ENCODE measurements at places on chromosomes 13 and 19.
A peak's percentile ranks its signal among the peaks of the same experiment; 100 is the strongest.

DNA sequence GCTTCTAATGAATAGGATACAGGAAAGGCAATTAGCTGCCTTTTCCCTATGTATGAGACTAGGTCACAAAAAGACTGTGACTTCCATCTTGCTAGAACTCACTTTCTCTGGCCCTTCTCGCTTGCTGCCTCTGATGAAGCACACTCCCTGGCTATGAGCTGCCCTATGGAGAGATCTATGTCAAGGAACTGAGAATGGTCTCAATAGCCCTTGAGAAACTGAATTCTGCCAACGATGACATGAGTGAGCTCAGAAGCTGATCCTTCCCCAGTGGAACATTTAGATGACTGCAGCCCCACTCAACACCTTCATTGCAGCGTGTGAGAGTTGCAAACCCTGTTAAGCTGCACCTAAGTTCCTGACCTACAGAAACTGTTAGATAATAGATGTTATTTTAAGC is 309.8 kb downstream of the COG6 start:
- H3K4me3 ChIP-seq, result no peak overlapping the region
- no peak overlapping the region for H3K27ac ChIP-seq
- DNase-seq, result no peak
- H3K36me3 ChIP-seq, result no peaks in the 10 kb centered on the region
- no peaks in the 10 kb centered on the region for H3K27me3 ChIP-seq
- peaks cover 4% of the 10 kb centered on the region for H3K4me1 ChIP-seq

DNA sequence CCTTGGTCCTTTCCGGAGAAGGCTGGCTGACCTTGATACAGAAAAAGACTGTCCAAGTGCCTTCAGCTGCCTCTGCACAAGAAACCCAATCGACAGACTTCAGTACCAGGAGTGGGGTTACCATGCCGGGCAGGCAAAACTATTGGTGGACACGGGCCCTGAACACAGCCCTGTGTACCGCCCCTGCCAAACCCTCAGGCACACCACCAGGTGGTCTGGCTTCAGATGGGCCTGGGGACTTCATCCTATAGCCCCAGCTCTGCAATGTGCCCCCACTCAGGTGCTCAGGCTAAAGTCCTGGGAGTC is 17.5 kb downstream of the TCF3 start:
- H3K4me3 ChIP-seq, result no peak overlapping the region
- H3K36me3 ChIP-seq, result peaks cover 18% of the 10 kb centered on the region
- peaks cover 2% of the 10 kb centered on the region for H3K4me1 ChIP-seq
- H3K27me3 ChIP-seq, result no peaks in the 10 kb centered on the region
- no peak overlapping the region for H3K27ac ChIP-seq
- no peak for DNase-seq

DNA sequence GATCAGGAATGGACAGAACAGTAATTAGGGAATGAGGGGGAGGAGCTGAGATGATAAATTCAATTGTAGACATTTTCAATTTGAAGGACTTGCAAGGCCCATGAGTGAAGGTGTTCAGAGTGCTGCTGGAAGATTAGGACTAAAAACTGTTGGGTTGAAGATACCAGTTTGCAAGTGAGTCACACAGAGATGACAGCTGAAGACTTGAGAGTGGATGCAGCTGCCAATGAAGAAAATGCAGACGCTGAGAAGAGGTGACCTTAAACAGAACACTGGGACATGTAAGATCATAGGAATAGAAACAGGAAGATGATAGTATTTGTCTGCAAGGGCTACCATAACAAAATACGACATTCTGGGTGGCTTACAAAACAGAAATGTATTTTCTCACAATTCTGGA is 1716.5 kb upstream of the SLC10A2 start:
- no peaks in the 10 kb centered on the region for H3K36me3 ChIP-seq
- no peak overlapping the region for H3K27ac ChIP-seq
- no peak overlapping the region for H3K4me3 ChIP-seq
- no peaks in the 10 kb centered on the region for H3K27me3 ChIP-seq

GRCh38 chr19:38799104-38799503 is 10.1 kb downstream of the LGALS7B start:
- no peaks in the 10 kb centered on the region for H3K27me3 ChIP-seq
- no peak overlapping the region for H3K4me3 ChIP-seq
- H3K27ac ChIP-seq, result no peak overlapping the region
- peaks cover 2% of the 10 kb centered on the region for H3K4me1 ChIP-seq
- no peak for DNase-seq

DNA sequence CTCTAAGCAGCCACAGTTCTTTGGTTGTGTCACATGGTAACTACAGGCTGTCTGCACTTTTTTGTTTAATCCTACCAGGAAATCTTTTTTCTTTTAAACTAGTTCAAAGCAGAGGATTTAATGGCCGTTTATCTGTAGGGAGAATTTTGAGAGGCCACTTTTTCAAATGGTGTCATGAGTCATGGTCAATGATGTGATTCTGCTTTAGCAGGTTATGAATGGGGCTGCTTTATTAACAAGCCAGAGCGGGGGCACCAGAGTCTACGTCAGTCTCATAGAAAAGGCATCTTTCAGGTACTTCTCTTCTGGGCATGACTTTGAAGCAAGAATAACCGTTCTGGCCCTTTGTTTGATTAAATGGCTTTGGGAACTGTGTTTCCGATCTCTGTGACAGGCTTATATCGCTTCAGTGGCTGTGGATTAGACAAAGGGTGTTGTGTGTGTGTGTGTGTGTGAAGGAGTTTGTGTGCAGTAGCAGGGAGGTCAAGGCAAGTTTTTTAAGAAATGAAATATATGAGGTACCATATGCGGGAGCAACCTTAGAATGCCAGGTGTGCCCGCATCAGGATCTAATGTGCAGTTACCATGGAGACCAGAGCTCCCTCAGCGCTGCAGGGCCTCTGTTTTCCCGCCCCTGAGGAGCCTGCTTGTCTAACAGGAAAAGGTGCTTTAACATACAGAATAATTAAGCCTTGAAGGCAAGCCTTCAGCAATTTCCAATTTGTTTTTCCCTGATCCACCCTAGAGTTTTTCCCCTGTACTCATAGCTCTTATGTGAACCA is 120.5 kb downstream of the KATNAL1 start:
- no peak overlapping the region for H3K4me3 ChIP-seq
- H3K36me3 ChIP-seq, result no peaks in the 10 kb centered on the region
- DNase-seq, result no peak
- no peaks in the 10 kb centered on the region for H3K27me3 ChIP-seq
- H3K4me1 ChIP-seq, result peaks cover 2% of the 10 kb centered on the region
- H3K27ac ChIP-seq, result no peak overlapping the region

DNA sequence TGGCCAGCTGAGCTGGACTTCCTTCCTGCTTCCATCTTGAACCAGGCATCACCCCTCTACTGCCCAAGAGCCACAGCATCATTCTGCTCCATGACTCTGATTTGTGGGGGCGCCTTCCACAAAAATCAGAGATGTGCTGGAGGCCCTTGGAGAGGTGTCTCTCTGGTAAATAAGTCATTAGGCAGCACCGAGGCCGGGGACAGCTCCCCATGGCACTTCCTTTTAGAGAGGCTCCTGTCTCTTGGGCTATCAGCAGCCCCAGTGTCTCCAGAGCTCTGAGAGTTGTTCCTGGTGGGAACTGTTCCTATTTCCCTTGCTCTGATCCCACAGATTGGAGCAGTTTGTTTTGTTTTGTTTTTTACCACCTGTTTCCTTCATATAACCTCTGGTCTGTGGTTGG is 19.9 kb downstream of the NWD1 start:
- peaks cover 3% of the 10 kb centered on the region for H3K27me3 ChIP-seq
- H3K4me1 ChIP-seq, result no peaks in the 10 kb centered on the region
- no peak overlapping the region for H3K27ac ChIP-seq
- H3K36me3 ChIP-seq, result no peaks in the 10 kb centered on the region
- H3K4me3 ChIP-seq, result no peak overlapping the region
- peak; percentile 14 for DNase-seq

GRCh38 chr13:110338441-110339101 is 31.5 kb downstream of the COL4A2 start:
- peaks cover 32% of the 10 kb centered on the region for H3K4me1 ChIP-seq
- no peaks in the 10 kb centered on the region for H3K36me3 ChIP-seq

GRCh38 chr19:19656451-19657396 is 6.8 kb downstream of the ATP13A1 start:
- H3K4me1 ChIP-seq, result peaks cover 8% of the 10 kb centered on the region
- H3K36me3 ChIP-seq, result peaks cover 52% of the 10 kb centered on the region
- H3K27ac ChIP-seq, result no peak overlapping the region
- no peaks in the 10 kb centered on the region for H3K27me3 ChIP-seq

GRCh38 chr13:21837288-21837687 is 166.4 kb downstream of the FGF9 start:
- no peak overlapping the region for H3K27ac ChIP-seq
- no peaks in the 10 kb centered on the region for H3K36me3 ChIP-seq
- no peaks in the 10 kb centered on the region for H3K27me3 ChIP-seq
- H3K4me3 ChIP-seq, result no peak overlapping the region

DNA sequence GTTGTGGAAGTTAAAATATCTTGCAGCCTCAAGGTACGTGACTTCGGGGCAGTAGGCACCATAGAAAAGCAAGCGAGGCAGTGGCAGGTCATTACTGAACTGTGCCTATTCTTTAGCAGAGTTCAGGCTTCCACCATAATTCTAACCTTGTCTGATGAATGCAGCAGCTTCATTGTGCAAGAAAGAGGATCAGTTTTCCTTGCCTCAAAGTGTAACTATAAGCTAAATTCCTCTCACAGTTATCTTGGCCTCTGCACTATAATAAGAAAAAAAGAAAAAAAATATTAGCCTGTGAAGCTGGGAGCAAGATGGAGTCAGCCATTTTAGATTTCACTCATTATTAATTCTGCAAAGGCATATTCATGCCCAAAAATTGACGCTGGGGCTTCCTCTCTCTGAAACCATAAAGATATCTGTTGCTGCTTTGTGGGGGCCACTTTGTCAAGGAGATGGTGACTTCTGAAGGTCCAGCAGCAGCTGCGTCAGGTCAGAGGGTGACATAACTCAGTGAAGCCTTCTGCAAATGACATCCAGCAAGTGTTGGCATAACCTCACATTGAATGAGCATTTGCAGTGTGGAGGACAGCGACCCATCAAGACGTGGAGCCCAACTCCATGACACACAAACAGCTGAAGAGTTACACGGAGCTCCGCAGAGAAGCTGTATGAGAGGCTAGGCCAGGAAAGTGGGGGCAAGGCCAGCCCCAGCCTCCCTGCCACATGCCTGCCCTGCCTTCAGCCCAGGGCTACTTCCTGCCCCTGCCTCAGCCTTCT is 23.1 kb upstream of the SACS start:
- no peak for DNase-seq
- H3K4me1 ChIP-seq, result no peaks in the 10 kb centered on the region
- no peak overlapping the region for H3K4me3 ChIP-seq
- H3K27me3 ChIP-seq, result peaks cover 2% of the 10 kb centered on the region

DNA sequence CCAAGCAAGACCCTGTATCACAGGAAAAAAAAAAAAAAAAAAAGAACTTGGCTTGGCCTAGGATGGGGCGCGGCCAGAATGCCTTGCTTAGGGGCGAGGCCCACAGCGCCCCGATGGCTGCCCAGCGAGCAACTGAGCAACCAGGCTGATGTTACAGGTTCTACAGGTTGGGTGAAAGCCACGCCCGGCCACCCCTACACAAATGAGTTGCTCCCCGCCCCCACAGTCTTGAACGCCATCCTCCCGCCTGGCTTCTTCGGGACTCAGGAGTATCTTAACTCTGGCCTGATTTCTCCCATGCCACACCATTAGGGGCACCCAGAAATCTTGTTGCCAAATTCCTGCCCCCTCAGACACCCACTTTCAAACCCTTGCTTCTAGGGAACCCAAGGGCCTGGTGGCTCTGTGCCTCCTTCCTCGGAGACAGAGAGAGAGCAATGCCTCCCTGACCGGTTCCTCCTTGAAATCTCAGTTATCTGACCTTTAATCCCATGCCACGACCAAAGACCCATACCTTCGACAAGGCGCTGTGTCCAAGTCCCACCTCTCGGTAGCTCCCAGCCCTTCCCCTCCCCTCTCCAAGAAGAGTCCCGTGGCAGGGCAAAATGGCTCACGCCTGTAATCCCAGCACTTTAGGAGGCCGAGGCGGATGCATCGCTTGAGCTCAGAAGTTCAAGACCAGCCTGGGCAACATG is 1.1 kb upstream of the CBLC start:
- no peak overlapping the region for H3K4me3 ChIP-seq
- H3K4me1 ChIP-seq, result peaks cover 2% of the 10 kb centered on the region
- no peaks in the 10 kb centered on the region for H3K36me3 ChIP-seq
- peaks cover 5% of the 10 kb centered on the region for H3K27me3 ChIP-seq

- H3K4me3 ChIP-seq, result no peak overlapping the region
- no peak overlapping the region for H3K27ac ChIP-seq
- no peaks in the 10 kb centered on the region for H3K36me3 ChIP-seq
- peaks cover 7% of the 10 kb centered on the region for H3K4me1 ChIP-seq
- H3K27me3 ChIP-seq, result no peaks in the 10 kb centered on the region
- no peak for DNase-seq
These were observed 91.0 kb upstream of the MYCBP2 start for GRCh38 chr13:77417897-77418296.

DNA sequence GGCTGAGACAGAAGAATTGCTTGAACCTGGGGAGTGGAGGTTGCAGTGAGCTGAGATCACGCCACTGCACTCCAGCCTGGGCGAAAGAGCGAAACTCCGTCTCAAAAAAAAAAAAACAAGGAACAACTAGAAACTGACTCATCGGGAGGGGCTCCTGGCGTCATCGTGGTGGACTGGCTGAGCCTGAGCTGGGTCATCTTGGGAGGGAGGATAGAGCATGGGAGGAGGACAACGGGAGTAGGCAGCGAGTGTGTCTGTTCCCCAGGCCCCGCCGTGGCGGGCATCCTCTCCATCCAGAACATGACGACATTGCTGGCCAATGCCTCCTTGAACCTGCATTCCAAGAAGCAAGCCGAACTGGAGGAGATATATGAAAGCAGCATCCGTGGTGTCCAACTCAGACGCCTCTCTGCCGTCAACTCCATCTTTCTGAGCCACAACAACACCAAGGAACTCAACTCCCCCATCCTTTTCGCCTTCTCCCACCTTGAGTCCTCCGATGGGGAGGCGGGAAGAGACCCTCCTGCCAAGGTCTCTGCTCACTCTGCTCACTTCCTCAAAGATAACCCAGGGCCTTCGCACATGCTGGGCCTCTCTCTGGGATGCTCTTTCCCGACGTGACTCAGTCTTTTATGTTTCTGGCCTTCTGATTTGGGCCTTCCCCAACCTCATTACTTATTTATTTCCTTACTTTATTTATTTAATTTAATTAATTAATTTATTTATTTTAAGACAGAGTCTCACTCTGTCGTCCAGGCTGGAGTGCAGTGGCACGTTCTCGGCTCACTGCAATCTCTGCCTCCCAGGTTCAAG is 16.6 kb downstream of the DDX39A start:
- H3K27ac ChIP-seq, result peak overlapping the region; percentile 90
- H3K4me1 ChIP-seq, result peaks cover 29% of the 10 kb centered on the region
- peaks cover 63% of the 10 kb centered on the region for H3K36me3 ChIP-seq
- H3K27me3 ChIP-seq, result no peaks in the 10 kb centered on the region
- no peak for DNase-seq

GRCh38 chr13:25518441-25518840 is 146.7 kb downstream of the ATP8A2 start:
- no peak for DNase-seq
- peaks cover 2% of the 10 kb centered on the region for H3K36me3 ChIP-seq
- peaks cover 14% of the 10 kb centered on the region for H3K27me3 ChIP-seq
- no peak overlapping the region for H3K27ac ChIP-seq
- no peak overlapping the region for H3K4me3 ChIP-seq

GRCh38 chr13:111120422-111120821 is 5.3 kb downstream of the ARHGEF7 start:
- no peak overlapping the region for H3K4me3 ChIP-seq
- H3K36me3 ChIP-seq, result no peaks in the 10 kb centered on the region
- peaks cover 4% of the 10 kb centered on the region for H3K4me1 ChIP-seq
- H3K27ac ChIP-seq, result no peak overlapping the region

GRCh38 chr13:113597391-113598080 is 13.0 kb downstream of the TFDP1 start:
- no peak overlapping the region for H3K4me3 ChIP-seq
- peaks cover 8% of the 10 kb centered on the region for H3K4me1 ChIP-seq
- H3K36me3 ChIP-seq, result peaks cover 62% of the 10 kb centered on the region
- no peak overlapping the region for H3K27ac ChIP-seq
- DNase-seq, result no peak

All from activated naive CD4-positive, alpha-beta T cell treated with anti-CD3 and anti-CD28 coated beads for 36 hours (primary cell).